SJSA1 (cell line): ENCODE measurements at places on chromosomes 7 and 10. TPM values are rescaled to one million over a fixed set of nuclear protein-coding genes. Genes with fewer than 3 reads are reported as not detected.

ANKIB1 gene
- 34.7 and 45.6 TPM in 2 replicates for total RNA-seq

SCIN gene
- total RNA-seq: 0.37 and 0.56 TPM in 2 replicates

DNA sequence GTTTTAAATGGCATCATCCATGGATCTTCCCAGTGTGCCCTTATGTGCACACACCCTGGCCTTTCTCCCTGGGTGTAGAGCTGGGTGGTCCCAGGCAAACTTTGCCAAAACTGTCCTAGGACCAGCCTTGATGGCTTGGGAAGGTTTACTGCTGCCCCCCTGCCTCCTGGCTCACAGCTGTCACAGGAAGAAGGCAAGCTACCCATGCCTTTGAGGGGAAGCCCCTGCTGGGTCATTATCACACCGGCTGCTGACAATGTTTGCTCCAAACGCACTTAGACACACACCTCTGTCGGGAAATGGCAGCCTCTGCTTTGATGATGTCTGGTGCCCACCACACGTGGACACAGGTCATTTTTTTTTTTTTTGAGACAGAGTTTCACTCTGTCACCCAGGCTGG lies 25.2 kb upstream of the FIGNL1 start:
- DNase-seq: no peak

- DNase-seq: peak; percentile 5
These were observed 122.7 kb upstream of the TMEM229A start for GRCh38 chr7:124155432-124156022.

- no peak for DNase-seq
These were observed 215.3 kb downstream of the CHCHD3 start for GRCh38 chr7:132866551-132866950.

- DNase-seq: no peak
These were observed 56.2 kb downstream of the HK1 start for GRCh38 chr10:69334302-69335062.

DNA sequence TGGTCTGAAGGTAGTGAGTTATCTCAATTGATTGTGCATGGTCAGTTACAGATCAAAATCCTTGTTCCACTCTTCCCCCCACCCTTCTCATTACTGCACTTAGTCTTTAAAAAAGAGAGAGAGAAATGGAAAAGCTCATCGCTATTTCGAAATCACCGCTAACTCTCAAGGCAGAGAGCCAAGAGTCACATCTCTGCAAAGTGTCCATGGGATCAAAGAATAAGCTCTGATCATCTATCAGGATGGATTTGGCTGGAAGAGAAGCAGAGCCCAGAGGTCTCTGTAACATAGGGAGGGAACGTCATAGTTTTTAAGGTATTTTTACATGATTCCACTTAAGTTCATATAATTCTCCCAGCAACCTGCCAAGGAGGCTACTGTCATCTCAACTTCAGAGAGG lies 30.0 kb upstream of the MYH16 start:
- DNase-seq: no peak
